Effector CD4-positive, alpha-beta T cell (primary cell): ENCODE measurements at places on chromosomes 12 and 14.

- DNase-seq = no peak
Observed at GRCh38 chr12:121187501-121187900, 22.4 kb upstream of the P2RX4 start.

DNA sequence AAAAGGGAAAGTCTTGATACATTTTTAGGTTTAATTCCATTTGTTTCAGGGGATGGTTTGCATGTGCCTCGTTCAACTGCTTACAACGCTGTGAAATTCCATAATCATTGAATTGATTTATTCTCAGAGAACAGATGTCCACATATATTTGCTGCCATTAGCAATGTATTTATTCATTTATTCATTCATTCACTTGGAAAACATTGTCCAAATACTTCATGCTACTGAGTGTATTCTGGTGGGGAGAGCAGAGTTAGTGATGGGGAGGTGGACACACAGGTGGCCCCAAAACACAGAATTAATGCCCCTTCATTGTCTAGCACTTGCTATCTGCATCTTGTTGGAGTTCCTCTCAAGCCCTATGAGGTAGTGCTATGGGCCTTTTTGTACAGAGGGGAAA, 141.2 kb upstream of the PARP11 start:
- no peak for DNase-seq

DNA sequence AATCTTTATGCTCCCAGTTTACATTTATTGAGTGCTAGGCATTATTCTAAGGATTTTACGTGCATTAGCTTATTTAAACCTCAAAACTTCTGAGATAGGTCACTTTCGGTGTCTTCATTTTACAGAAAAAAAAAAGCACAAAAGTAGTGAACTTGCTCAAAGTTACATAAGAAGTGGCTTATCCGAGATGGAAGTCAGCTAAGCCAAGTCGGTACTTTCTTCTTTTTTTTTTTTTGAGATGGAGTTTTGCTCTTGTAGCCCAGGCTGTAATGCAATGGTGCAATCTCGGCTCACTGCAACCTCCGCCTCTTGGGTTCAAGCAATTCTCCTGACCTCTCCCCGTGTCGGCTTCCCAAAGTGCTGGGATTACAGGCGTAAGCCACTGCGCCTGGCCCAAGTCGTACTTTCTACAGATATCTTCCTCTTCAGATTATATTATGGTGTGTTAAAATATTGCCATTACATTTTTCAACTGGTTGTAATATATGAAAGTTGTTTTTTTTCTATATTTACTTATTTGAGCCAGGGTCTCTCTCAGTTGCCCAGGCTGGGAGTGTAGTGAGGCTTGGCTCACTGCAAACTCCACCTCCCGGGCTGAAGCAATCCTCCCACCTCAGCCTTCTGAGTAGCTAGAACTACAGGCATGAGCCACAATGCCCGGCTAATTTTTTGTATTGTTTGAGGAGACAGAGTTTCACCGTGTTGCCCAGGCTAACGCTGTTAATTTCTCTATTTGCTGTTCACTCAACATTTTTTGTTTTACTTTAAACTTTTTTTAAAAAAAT, 8.9 kb downstream of the DPPA3 start:
- no peak for DNase-seq

DNA sequence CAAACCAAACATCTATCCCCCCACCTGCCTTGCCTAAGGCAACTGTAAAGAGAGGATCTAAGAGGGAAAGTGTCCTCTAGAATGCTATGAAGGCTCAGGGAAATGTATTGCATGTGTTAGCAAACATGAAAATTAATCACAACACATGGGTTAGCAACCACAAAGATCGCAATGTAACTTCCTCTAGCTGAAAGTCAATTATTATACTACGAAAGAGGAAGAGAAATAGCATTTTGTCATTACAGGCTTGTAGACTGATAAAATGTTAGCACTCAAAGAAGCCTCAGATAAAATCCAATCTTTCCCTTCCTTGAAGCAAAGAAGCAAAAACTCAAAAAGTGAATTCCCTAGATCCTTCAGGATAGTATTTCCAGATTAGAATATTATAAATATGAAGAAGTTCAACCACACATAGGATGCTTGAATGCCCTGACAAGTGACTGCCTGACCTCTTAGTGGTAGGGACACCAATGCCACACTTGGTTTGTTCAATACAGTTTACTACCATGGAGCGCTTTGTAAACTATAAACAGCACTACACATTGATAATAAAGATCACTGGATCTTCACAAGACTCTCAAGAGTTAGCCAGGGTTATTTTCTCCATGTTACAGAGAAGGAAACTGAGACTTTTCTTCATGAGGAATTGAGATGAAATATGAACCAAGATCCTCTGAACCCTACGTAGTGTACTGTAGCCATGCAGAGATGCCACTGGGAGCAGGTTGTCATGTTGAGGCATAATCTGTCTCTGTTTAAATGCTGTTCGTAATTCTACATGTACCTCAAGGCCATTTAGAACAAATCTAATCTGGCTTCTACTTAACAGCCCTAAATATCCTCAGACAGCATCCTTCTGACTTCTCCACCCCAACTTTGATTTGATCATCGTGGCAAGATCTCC, 100.7 kb downstream of the ITPR2 start:
- no peak for DNase-seq

GRCh38 chr12:88944397-88944796, 364.1 kb upstream of the KITLG start:
- DNase-seq = no peak

- no peak for DNase-seq
Observed at GRCh38 chr12:120800665-120801064, 75.0 kb downstream of the ACADS start.

DNA sequence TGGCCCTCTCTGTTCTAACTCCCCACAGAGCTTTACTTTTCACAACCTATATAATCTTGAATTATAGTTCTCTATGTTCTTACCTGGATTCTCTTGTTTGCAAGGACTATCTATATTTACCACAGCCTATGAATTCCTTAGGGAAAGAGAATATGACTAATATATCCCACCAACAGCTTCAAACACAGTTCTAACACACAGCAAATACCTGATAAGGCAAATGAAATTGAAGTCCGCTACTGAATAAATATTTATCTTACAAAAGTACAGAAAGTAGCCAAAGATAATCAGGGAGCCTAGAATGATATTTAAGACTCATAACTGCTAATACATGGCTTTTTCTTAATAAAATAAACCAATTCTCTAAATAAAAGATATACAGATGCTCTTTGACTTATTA, 165.1 kb downstream of the C12orf42 start:
- no peak for DNase-seq

DNA sequence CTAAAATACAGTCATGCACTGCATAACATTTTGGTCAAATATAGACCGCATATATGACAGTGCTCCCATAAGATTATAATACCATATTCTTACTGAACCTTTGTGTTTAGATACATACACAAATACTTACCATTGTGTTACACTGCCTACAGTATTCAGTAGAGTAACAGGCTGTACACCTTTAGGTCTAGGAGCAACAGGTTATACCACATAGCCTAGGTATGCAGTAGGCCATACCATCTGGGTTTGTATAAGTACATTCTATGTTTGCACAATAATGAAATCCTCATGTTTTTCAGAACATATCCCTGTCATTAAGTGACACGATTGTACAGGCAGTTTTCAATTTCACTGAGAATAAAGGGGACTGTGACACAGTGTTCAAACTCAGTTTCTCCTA, 22.3 kb downstream of the KDM5A start:
- DNase-seq = no peak

DNA sequence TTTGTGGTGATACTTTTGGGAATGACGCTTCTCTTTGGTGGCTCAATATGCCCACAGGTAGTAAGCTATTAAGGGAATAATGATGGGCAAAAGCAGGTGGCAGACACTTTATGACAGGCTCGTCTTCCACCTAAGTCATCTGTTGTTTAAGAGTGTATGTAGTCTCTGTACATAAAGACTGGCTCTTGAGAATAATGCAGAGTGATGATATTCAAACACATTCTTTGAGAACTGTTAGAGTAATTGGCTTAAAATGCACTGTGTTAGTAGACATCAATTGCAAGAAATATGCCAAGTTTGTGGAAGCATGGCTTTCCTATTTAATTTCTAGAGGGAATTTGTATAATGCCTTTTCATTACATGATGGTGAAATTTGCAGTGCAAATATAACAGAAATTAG, 694.8 kb upstream of the MIS18BP1 start:
- no peak for DNase-seq

DNA sequence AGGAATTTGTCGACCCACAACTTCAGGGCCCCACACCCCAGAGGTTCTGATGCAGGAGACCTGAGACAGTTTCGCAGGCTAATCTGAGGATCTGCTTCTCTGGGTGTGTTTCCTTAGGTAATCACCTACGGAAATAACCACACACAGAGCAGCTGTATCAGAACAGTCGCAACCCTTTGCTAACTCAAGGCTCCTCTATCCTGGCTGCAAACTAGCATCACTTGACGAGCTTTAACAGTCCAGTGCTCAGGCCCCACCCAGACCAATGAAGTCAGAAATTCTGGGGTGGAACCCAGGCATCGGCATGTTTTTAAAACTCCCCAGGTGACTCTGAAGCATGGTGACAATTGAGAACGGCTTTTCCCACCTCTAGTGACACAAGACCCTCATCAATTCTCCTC, 20.7 kb downstream of the SLC7A7 start:
- no peak for DNase-seq

DNA sequence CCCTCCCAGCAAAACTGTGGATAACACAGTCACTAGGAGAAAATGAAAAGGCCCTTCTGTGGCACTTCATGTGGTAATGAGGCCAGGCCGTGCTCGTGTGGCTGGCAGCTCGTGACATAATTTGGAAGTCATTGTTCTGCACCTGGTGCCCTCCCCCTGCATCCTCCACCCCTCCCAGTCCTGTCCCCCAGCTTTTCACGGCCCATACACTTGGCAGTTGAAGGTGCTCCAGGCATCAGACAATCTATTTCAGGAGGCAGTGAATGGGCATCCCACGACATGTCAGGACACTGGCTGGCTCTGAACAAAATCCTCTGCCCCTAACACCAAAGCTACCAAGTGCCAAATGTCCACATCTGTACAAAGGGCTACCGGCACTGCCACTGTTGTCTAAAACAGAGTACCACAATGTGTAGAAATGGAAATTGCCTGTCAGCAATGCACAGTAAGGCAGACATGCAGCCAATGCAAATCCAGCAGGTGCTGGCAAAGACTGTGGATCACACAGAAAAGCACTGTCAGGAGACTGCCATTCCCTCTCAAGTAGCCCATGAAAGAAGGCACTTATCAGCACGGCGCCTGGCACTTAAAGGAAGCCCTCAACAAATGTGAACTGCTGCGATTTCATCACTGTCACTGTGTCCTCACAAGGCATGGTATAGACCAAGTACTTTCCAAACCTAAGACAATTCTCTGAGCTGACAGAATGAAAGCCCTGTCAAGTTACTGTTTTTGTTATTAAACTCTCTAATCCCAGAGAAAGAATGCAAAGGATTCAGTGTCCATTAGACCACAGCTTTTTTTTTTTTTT, 39.1 kb downstream of the CORO1C start:
- no peak for DNase-seq

DNA sequence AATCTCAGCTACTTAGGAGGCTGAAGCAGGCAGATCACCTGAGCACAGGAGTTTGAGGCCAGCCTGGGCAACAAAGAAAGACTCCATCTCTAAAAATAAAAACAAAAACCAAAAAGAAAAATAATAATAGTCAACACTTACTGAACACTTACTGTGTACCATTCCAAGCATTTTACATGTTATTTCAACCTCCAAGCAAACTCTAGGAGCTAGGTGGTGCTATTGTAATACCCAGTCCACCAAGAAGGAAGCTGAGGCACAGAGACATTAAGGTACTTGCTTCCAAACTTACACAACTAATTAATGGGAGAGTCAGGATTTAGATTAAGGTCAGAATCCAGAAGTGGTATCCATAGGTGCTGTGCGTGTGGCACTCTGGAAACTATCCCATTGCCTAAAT, 13.7 kb upstream of the OR6J1 start:
- DNase-seq = no peak

- no peak for DNase-seq
Observed at GRCh38 chr14:33834466-33835260, 116.2 kb downstream of the EGLN3 start.

GRCh38 chr12:54131641-54132280, 57.0 kb downstream of the SMUG1 start:
- no peak for DNase-seq

DNA sequence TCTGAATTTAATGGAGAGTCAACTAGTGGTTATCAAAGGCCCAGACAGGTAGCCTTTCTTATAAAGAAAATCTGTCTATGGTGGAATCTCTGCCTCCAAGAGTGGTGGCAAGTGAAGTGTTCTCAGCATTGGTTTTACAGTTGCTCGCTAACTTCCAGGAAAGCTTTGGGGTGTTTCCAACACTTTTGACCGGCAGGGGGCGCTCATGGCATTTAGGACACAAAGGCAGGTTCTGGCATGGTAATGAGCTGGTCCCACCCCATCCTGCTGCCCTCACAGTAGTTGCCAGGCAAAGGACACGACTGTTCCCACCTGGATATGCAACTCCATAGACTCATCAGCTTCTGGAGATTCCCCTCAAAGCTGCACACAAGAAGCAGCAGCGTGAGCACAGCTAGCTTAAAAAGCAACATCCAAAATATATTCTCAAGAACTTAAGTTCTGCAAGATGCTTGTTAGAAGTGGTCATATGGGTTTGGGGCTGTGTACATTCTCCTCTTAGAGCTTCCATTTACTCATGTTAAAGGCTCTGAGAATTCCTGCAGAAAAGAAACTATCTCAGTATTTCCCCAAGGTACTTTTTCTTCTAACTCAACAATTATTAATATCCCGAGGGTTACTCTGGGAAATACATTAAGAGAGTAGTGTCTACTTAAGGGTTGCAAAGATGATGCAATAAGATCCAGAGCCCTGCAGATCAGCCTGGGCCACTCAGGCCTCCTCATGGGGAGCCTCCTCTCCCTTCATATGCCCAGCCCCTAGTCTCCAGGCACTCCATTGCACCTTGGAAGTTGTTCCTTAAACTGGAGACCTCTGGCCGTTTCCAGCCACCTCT, 14.8 kb downstream of the PROX2 start:
- peak; percentile 94 for DNase-seq

DNA sequence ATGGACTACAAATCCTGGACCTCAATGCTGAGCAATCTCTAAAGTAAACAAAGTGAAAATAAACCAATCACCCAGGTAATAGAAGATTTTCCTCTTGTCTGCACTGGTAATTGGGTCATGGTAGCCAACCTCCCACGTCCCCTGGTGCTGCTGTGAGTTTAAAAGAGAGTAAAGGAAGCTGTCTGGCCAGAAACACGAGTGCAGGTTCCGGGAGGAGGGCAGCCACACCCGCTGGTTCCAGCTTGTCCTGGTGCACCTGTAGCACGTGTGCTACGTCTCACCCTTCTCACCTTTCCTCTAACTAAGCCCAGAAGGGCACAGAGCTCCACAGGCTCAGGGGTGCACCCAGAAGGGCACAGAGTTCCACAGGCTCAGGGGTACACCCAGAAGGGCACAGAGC, 5.4 kb downstream of the CRACR2A start:
- DNase-seq = peak; percentile 10

DNA sequence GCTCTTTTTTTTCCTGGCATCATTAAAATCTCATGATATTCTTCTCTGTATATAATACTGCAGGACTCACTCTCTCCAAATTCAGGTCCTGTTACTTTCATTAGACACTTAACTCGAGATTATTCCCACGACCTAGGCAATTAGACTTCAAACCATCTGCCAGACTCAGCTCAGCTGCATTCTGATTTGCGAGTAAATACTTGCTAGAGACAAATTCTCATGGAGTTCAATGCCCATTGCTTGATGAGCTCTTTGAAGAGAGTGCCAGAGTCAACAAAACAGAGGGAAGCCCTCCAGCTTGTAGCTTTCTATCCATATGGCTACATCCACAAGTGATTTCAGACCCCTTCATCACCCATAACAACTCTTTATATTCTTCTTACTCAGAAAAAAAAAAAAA, 88.3 kb downstream of the GTF2A1 start:
- no peak for DNase-seq

GRCh38 chr12:68804657-68805591, 3.1 kb upstream of the MDM2 start:
- no peak for DNase-seq
